ENCODE measurements at places on chromosomes 7 and 10.

DNA sequence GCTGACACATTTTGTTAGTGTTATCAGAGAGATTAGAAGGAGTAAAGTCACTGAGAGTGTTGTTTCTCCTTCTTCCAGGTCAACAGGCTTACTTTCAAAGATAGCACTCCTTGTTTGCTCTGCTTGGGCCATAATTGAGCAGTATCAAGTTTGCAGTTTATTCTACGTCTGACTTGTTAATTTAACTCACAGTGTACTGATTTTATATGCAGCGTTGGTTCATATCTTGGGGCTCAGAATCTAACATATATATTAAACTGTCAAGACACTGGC lies 430.2 kb downstream of the EXOC4 start:
- no peak for DNase-seq

- DNase-seq: no peak
Measured at GRCh38 chr7:2525658-2526630, 6.4 kb downstream of the LFNG start.

- DNase-seq: no peak
Measured at GRCh38 chr7:95054386-95054785, 147.0 kb downstream of the PPP1R9A start.

DNA sequence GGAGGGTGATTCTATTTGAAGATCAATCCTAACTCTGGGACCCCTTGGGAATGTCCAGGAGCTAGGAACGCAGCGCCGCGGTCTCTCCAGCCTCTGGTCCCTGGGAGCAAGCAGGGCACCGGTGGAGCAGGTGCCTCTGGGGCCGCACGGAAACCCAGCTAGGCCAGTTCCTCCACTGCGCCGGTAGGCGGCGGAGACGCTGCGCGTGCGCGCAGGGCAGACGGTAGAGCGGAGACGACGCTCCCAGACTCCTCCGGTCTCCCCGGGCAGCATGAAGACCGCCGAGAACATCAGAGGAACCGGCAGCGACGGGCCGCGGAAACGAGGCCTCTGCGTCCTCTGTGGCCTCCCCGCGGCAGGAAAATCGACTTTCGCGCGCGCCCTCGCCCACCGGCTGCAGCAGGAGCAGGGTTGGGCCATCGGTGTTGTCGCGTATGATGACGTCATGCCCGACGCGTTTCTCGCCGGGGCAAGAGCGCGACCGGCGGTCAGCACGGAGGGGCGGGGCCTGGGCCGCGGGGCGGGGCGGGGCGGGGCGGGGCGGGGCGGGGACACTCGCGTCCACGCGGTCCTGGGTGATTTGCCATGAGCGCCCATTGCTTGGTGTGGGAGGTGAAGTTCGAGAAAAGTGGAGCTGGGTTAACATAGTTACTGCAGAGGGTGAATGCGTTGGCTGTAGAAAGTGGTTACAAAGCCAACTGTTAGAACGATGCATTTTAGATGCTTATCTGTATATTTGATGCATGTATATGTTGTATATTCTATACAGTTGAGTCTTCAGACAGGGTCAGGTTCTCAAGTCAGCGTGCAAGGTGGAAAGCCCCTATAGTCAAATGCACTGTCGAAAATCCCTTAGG lies at the start of gene PSTK:
PSTK (plus strand) TSS at position 193 of the 857 bp plus-strand sequence; CDS start at position 272, 79 bp downstream.
- peak; percentile 97 for DNase-seq

DNA sequence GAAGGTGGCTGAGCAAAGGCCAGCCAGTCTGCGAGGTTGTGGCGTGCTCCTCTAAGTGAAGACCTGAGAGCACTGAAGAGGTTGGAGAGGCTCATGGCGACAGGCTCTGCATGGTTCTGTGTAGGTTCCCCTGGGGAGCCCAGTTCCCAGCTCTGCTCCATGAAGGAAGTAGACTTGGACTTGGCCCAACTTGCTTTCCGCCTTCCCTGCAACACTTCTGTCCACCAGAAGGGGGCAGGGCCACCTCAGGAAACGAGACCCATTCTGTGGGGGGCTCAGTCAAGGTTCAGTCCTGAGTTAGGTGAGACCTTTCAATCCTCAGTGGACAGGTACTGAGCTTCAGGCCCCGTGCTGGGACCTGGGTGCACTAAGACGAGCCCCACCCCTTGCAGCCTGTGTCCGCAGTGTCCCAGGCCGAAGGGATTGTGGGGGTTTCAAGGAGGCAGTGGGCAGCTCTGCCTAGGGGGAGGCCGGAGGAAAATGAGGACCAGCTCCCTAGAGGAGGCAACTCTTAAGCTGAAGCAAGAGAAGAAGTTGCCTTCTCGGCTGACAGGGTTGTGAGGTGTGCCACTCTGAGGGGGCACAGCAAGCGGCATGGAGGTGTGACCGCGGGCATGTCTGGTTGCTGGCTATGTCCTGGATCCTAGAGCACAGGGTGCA lies 15.0 kb upstream of the PCBD1 start:
- peak; percentile 77 for DNase-seq

GRCh38 chr10:53406532-53406931 lies 633.9 kb upstream of the MBL2 start:
- DNase-seq: no peak

GRCh38 chr7:106167439-106168136 lies 55.5 kb upstream of the SYPL1 start:
- DNase-seq: no peak

DNA sequence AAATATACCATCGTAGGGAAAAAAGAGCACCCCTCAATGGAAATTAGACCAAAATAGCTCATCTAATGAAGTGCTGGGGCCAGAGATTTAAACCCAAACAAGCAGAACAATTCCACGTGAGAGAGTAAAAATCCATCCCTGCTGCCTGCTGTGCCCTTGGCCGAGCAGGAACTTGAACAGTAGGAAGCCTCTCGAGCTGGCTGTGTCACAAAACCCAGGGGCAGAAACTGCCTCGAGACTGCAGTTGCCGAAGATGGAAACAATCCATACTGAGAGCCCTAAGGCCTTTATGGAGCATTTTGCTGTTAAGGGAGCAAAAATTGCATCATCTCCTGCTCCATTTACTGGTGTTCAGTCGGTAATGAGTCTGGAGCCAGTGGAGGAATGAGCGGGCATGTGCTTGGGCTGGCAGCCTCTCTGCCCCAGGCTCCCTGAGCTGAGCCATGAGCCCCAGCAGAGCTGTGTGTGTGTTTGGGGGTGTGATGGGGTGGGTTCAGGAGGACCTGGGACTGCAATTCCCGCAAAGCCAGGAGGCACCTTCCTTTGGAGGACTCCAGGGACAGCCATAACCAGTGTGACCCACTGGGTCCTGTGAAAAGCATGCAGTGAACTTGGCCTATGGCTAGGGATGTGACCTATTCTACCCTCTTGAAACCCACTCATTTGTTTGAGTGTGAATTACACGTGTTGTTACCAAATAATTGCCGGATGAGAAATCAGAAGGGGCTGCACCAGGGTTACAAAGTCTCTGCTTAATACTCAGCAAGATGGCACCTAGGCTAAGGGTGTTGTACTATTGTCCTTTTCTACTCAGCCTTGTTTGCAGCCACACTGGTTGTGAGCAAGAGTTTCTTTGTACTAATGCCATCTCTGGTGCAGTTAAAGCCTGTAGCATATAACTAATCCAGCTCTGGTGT lies 58.3 kb downstream of the CDHR3 start:
- DNase-seq: peak; percentile 33
